NCI-H2081 treated with DMSO at 0.1 percent for 48 hours (cell line): ENCODE measurements at places on chromosomes 7 and 10.

DNA sequence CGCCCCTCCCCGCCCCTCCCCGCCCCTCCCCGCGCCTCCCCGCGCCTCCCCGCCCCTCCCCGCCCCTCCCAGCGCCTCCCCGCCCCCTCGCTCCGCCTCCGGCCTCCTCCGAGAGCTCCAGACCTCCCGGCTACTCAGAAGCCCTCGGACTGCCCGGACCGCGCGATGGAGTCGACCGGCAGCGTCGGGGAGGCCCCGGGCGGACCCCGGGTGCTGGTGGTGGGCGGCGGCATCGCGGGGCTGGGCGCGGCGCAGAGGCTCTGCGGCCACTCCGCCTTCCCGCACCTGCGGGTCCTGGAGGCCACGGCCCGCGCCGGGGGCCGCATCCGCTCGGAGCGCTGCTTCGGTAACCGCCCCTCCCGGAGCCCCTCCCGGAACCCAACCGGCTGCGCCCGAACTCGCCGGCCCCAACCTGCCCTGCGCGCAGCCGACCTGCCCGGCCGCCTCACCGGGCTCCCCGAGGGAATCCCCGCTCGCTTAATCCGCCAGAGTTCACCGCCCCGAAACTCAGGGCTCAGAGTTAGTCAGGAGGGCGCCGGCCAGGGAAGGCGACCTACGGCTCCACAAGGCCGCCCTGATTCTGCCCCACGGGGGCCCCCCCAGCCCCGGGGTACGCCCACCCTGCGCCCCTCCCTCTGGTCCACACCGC, at the start of gene PAOX:
Gene PAOX, plus strand, starts transcription at position 111 of the 649 bp plus-strand sequence. Its CDS starts 55 bp downstream, at position 166.
- DNase-seq, result no peak

GRCh38 chr7:55128693-55129394, 110.0 kb downstream of the EGFR start:
- DNase-seq, result no peak

DNA sequence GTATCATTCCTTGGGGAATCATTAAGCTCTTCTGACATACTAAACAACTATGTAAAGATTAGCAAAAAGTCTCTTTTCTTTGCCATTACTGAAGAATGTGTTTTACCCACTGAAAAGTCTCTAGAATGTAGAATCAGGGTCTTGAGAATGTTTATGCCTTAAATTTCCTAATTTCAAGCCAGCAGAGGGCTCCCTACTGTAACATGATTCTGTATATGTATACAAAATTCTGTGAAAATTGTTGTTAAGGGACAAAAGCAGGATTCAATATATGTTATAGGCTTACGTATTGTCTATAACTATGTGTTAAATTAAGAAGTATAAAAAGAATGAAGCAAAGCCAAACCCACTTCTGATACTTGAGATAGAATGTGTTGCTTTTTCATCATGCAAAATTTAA, 296.9 kb upstream of the DGKB start:
- DNase-seq, result no peak

GRCh38 chr7:143013473-143013872, 13.5 kb downstream of the OR9A2 start:
- DNase-seq, result no peak

GRCh38 chr7:135512135-135512887, 2.4 kb upstream of the CNOT4 start:
- DNase-seq, result peak; percentile 61

DNA sequence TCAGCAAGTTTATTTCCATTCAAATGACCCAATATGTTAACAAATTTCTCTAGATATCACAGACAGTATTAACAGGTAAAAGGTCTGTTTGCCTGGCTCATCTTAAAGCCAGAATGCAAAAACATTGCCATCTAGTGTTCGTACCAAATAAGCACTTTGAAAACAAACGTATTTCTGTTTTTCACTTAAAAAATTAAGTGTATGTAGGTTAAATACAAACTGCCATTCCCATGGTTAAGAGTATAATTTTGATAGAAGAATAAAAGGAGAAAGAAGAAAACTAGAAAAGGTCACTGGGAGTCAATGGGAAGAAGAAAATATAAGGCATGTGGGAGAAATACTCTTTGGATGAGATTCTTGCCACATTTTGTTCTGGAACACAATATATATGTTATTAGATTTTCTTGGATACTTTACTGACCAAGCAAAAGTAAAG, 51.0 kb downstream of the ORC5 start:
- no peak for DNase-seq

DNA sequence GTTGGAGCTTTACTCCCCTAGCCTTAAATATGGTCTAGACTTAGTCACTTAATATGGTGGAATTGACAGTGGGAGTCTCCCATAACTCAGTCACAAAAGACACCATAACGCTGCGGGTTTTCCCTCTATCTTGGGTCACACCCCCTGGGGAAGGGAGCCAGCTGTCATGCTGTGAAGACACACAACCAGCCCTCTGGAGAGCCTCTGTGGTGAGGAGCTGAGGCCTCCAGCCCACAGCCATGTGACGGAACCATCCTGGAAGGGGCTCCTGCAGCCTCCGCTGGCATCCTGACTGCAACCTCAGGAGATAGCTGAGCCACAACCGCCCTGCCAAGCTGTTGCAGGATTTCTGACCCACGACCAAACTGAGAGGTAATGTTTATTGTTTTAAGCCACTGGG, 37.9 kb downstream of the PAXIP1 start:
- DNase-seq, result no peak

DNA sequence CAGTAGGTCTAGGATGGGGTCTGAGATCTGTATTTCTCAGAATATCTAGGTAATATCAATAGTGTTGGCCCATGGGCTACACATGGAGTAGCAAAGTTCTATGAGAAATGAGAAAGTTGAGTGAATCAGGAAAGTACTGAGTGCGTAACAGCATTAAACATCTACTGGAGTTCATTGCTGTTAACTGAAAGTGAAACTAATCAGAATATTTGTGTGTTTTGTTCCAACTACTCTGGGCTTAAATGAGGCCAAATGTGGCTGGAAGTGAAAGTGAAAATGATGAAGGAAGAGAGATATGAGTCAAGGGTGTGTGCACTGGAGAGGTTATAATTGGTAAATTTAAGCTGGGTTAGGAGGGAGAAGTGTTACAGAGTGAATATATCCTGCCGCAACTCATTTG, 46.5 kb downstream of the TMEM106B start:
- no peak for DNase-seq

DNA sequence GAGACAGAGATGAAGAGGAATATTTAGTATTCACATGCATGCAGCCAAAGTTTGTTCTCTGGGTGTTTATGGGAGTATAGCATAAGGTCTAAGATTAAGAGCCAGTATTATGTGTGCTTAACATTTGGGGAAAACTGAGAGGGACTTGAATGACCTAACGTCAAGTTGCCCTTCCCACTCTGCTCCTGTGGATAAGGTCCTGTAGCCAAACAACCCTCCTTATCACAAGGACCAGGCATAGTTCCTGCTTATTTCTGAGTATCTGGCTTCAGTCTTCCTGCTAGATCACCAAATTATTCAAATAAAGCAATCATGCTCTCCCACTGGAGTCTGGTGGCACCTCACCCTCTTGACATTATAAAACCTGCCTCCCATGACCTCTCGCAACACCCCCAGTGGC, 137.9 kb upstream of the SEMA3E start:
- DNase-seq, result no peak

DNA sequence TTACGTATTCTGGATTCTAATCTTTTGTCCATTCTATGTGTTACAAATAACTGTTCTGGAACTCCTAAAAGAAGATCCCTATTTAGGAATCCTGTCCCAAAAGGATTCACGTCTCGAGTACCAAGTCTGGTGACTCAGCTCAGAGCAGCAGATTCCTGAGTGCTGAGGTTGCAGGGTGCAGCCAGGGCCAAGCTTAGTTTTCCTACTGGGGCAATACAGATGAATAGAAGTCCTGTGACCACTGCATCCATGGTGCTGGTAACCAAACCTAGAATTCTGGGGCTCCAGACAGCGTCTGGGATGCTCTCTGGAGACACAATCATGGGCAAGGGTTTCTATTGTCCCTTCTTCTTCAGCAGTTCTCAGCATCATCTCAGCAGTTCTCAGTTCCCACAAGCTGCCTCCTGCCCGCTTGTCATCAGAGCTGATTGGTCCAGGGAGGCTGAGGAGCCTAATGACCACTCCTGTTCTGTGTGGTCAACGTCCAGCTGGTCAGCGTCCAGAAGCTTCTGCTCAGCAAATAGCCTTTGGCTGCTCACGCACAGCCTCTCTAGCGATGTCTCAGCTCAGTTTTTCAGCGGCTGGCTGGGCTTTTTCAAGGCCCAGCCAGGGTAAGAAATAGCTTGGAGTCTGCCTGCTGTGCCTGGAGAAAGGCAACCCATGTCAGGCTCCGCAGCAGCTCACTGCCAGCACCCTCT, 50.4 kb upstream of the C7orf33 start:
- DNase-seq, result no peak

GRCh38 chr7:5767066-5767465, 14.4 kb downstream of the RNF216 start:
- DNase-seq, result no peak

- no peak for DNase-seq
Measured at GRCh38 chr10:133405844-133406527, 12.0 kb downstream of the MTG1 start.

GRCh38 chr7:127904670-127904985, 126.6 kb downstream of the LRRC4 start:
- DNase-seq, result no peak

GRCh38 chr10:49760789-49761188, 1.3 kb downstream of the OGDHL start:
- DNase-seq, result no peak

DNA sequence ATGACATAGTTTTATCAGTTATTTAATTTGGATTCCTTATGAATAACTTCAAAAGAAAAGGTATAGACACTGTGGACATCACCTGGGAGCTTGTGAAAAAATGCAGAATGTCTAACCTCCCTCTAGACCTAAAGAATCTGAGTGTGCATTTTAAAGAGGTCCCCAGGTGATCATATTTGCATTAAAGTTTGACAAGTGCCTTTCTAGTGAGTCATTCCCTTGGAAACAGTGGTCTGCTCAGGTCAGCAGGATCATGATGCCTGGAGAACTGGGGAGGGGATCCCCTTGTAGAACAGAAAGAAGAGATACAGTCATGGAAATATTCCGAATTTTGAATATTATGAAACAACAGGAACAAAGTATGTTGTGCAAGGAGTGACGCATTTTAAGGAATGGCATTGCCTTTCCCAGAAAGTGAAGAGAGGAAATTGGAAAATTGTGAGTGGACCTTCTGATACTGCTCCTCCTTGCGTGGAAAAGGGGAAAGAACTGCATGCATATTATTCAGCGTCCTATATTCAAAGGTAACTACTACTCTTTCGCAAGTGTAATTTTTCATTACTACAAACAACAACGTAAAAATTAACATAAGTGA, 4.6 kb downstream of the STEAP2 start:
- DNase-seq, result no peak
